ENCODE measurements at places on chromosomes 3 and 15.

- no peak for DNase-seq
Measured at GRCh38 chr15:41949401-41950126, 22.8 kb downstream of the EHD4 start.

- peak; percentile 28 for DNase-seq
Measured at GRCh38 chr3:170470063-170471016, 51.7 kb downstream of the CLDN11 start.

DNA sequence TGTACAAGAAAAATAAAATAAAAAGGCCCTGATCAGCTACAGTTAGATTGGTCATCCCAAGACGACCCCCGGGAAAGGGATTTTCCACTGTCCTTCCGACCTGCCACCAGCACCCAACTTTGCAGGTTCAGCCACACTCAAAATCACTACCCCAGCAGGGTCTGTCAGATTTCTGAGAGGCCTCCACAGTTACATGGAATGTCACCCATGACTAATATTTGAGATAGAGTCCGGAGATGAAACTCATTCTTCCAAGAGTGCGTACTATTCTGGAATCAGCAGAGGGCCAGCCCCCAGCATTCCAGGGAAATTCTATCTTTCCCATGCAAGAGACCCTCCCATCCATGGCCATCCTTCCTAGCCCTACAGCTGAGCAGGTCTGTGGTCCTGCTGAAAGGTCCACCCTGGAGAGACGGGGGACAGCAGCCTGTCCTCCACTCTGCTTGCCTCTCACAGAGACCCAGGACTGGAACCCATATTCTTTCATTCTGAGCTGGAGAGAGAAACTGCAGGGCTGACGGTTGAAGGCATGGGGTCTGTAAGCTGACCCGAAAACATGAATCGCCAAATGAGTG, 5.8 kb downstream of the LIPC start:
- DNase-seq: no peak

- no peak for DNase-seq
Measured at GRCh38 chr3:5376761-5377160, 189.3 kb downstream of the EDEM1 start.

GRCh38 chr15:93929375-93930094, 301.8 kb upstream of the MCTP2 start:
- no peak for DNase-seq

- DNase-seq: no peak
Measured at GRCh38 chr3:32557640-32558352, 12.9 kb downstream of the DYNC1LI1 start.

GRCh38 chr15:69749797-69750196, 297.2 kb downstream of the RPLP1 start:
- DNase-seq: no peak

- no peak for DNase-seq
Measured at GRCh38 chr3:111963424-111963823, 15.4 kb upstream of the ABHD10 start.

DNA sequence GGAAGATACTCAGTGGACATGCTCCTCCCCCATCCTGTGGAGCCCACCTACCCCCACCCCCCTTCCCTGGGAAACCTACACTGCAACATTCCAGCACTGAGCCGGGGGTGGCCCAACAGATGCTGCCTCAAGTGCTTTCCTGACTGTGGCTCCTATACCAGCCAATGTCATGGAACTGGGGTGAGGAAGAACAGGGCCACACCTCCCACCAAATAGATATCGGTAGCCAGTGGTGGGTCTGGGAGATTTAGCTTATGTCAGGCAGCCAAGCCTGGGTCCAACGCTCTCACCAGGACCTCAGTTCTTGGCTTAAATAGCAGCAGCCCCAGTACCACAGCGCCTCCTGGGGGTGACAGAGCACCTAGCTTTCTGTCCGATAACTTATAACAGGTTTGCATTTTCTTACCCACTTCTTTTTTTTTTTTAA, 30.3 kb downstream of the CDC25A start:
- DNase-seq: peak; percentile 65

DNA sequence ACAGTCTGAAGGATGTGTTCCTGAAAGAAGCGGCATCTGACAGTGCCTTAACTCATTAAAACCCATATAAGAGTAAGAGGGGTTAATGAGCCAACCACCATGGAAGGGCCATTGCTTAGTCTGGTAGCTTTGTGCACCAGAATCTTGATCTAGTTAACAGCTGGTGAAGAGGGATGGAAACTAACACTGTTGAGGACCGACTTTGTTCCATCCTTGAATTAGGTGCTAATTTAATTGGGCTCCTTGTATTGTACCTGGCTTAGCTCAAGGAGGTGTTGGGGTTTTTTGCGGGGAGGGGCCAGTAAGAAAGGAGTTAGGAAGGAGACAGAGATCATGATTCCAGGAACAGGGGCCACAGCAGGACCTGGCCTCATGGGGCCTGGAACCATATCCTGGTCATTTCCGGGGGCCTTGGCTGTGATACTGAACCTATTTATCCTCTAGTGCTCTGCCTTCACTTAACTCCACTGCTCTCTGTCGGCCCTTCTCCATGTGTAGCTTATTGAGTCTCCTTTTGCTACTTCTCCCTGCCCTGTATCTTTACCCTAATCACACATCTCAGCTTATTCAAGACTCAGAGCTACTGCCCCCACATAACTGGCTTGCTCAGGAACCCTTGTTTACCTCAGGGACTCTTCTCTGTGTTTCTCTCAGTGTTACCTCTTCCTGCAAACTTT, 93.0 kb downstream of the RPL22L1 start:
- DNase-seq: no peak

GRCh38 chr3:101509281-101509680, 3.7 kb downstream of the SENP7 start:
- no peak for DNase-seq

- peak; percentile 20 for DNase-seq
Measured at GRCh38 chr3:73580343-73580742, 44.4 kb downstream of the PDZRN3 start.

- DNase-seq: no peak
Measured at GRCh38 chr15:52004806-52005205, 14.2 kb upstream of the MAPK6 start.

All from eye (tissue), 1 donor.